RKO (cell line): ENCODE measurements at places on chromosomes 16 and 17.
A peak's percentile ranks its signal among the peaks of the same experiment; 100 is the strongest.

DNA sequence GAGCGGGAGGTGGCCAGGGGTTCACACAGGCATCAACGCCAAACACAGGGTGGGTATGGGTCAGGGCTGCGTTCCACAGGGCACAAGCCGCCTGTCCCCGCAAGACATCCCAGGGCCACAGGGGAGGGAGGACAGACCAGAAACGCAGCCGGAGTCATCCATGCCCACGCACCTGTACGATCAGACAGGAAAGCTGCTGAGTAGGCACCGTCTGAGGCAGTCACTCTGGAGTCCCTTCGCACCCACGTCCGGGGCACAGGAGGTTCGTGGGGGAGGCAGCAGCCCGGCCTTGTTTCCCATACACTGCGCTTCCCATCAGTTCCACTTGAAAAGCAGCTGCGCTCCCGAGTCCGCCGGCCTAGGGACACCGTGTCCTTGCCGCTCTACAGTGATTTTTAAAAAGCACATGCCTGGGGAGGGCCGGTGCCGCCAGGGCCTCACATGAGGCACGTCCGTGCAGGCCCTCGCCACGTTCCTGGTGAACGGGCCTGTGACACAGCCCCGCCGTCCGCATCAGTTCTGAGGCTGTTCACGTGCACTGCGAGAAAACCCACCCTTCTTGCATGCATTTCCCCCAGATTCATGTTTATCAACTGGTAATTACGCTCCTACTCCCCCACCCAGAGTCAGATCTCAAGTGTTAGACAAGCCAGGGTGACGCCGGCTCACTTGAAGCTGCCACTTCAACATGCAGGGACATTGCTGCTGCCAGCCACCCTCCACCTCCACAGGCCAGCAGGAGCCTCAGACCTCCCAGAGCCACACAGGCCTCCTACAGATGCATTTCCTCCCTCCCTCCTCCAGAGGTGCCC, 34.8 kb downstream of the WDR45B start:
- DNase-seq: no peak

DNA sequence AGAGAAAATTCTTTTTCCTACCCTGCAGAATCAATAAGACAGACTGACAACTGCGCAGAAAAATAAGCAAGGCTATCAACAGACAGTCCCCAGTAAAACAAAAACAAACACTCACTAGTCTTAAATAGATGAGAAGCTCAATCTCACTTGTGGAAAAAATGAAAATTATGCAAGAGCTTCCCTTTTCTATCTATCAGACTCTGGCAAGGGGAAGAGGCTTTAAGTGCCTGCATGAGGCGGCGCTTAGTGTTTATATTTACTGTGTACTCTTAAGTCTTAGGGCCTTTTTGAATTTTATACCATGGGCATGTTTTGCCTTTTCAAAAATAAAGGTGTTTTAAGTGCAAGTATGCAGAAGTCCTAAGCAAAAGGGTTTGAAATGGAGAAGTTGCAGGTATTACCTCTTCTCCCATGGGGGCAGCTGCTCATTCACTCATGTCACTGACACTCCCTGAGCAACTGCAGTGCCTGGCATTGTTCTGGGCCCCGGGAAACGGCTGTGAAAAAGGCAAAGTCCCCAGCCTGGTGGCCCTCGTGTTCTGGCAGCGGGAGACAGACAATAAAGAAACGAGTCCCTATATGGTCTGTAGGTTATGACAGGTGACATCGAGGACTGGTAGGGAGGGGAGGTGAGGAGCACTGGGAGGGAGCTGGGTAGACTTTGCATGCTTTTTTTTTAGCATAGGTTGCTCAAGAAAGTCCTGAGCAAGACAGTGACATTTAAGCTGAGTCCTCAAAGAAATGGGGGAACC, 35.2 kb downstream of the HSBP1 start:
- no peak for DNase-seq

DNA sequence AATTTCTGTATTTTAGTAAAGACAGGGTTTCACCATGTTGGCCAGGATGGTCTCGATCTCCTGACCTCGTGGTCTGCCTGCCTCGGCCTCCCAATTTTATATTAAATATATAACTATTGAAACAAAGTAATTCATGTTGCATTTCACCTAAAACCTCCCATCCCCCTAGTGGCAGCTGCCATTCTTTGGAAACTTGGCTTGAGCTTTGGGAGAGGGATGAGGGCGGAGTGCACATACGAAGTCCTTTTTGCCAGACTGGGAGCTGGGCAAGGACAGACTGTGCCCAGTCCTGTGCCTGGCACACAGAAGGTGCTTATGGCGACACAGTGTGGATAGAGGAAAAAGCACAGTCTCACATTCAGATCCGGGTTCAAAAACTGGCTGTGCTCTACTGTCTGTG, 83.8 kb downstream of the NETO2 start:
- DNase-seq: no peak

- peak; percentile 54 for DNase-seq
Observed at GRCh38 chr16:69535123-69536050, 30.4 kb upstream of the NFAT5 start.

DNA sequence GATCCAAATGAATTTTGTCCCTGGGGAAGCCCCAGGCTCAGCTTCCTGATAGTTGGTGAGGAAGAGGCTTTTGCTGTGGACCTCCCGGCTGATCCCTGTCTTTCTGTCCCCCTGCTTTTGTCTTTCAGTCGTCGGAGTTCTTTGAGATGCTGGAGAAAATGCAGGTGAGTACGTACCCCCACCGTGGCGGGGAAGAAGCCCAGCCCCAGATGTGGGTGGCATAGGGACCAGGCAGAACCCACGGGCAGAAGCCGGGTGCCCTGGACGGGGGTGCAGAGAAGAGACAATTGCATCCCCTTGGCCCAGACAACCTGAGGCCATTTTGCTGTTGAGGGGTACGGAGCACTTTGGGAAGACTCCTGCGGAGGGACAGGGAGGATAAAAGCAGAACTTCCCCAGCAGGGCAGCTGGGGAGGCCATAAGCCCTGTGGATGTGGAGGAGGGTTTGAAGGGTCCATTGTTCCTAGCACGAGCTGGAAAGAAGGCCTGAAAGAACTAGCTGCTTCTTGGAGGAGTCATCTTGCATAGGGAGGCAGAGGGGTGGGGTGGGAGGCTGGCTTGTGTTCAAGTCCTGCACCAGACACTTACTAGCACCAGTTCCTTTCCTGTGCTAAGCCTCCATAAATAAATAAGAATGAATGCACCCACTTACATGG, 105.6 kb downstream of the OR1D5 start:
- DNase-seq: no peak

- no peak for DNase-seq
Observed at GRCh38 chr16:10949424-10949970, 5.1 kb downstream of the CLEC16A start.

DNA sequence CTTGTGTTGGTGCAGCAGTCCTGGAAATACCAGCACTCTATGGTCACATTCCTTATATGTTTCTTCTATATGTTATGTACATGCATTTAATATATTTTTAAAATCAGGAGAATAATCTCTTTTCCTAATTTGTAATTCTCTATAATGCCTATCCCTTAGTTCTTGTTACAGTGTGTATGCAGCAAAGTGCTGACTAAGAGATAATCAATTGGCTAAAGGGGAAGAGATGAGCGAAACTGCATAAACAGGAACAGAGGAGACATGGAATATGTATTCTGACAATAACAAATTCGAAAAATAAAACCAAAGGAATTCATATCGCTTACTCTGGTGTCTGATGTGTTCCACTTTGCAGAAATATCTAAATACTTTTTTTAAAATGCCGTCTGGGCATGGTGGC, 41.7 kb downstream of the SYNRG start:
- no peak for DNase-seq

DNA sequence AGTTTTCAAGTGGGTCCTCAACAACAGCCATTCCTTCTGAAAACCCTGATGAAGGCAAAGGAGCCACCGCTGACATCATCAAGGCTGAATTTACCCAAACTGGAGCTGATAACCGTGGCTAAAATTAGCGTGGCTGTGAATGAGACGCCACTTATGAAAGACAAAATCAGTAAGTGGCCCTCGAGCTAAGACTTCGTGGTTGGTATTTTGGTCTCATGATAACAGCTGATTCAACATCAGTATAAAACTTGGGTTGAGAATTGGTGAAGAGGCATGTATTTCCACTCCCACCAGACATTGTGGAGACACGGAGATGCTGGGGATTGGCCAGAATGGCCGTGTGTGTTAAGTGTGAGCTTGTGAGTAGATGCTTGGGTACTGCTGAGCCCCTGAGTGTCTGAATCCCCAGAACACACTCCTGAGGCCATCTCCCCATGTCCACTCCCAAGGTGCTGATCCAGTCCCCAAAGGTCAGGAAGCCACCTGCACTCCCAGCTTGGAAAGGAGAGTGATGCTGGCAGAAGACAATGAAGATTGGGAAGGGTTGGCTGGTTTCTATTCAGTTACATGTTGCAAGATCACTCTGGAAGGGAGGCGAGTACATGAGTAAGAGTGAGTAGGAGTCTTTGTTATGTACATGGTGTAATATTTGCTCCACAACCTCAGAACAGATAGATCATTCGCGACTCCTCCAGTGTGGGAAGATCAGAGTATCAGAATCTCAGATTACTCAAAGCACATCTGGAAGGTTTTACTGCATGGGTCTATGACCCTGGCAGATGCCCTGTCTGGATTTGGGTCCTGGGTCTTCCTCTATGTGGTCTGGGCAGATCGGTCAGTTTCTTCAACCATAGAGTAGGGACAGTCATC, 207.7 kb downstream of the HS3ST3A1 start:
- DNase-seq: no peak

DNA sequence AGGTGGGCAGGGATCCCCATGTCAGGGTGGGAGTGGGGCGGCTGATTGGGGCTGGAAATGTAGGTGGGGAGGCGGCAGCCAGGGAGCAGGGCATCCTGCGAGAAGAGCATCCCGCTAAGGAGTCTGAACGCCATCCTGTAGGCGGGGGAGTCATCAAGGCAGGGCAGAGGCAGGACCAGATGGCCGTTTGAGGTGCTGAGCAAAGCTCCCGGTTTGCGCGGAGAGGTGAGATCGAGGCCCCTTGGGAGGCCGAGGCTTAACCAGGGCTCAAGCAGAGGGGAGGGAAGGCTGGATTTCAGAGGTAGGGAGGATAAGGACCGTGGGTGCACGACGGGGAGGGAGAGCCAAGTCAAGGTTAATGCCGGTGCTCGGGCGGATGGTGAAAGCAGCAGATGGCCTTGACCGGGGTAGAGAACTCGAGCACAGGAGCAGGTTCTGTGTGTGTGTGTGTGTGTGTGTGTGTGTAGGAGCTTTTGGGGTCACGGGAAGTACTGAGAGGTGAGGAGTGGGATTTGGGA, 472 bp upstream of the NME2 start:
- peak; percentile 68 for DNase-seq

GRCh38 chr16:58906981-58907715, 173.0 kb upstream of the GOT2 start:
- DNase-seq: no peak

GRCh38 chr17:19237389-19238166, 412 bp downstream of the EPN2 start:
- DNase-seq: peak; percentile 47

DNA sequence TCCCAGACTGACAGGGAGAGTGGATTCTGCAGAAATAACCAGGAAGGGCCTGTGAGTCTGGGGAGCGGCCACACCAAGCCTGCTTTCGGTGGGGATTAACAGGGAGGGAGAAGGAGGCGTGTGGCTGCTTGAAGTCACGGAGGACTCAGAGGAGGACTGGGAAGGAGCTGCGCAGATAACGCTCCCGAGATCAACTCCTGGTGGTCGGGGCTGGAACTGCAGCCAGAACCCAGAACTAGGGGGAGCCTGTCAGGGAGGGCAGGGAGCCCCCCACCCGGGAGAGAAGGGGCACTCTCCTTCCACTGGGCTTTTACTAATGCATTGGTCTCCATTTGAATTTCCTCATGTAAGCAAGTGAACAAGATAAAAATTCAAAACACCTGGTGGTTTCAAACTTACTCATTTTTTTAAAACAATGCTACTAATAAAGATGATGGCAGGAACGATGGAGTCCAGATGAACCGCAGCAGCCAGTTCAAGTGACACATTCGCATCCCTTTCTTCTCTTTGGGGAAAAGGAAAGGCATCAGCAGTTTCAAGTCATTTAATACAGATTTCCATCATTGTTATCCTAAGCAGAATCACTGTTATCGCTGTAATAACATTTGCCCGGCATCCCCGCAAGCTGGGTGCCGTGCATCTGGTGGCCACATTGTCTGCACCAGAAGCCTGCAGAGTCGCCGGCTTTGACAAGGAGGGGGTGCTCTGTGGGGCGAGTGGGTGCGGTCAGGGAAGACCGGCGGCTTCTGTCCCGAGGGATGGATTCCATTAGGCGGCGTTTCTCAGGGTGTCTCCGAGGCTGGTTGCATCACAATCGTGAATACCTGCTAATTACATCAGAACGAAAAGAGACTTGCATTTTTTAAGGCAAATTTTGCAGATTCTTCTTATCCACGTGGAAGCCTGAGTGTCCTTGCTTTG, 183.0 kb downstream of the FOXL1 start:
- DNase-seq: no peak

DNA sequence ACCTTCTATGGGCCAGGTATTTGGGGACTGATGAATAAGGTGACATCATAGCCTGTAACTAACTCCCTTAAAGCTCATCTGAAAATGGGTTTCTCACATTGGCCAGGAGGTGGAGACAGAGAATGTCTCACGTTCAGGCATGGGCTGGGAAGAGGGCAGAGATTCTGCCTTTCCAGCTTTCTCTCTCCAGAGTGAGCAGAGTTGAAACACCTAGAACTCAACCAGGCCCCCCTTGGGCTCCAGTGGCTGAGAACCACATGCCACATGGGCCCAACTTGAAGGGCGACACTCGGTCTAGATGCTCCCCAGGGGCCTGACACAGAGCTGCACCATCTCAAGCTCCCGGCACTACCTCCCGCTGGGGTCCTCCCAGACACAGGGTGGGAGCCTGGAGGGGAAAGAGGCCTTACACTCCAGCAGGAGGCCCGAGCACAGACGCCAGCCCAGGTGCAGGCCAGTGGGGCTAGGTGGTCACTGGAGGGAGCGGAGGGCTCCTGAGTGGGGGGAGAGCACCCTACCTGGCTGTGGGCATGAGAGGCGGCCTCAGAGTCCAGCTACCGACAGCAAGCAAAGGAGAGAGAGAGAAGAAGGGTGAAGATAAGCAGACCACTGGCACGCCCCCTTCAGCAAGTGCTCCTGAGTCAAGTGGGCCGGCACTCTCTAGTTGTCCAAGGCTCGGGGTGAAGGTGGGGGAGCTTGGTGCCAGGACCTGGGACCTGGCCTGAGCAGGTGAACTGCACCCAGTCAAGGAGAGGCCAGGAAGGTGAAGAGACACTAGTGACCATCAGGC, 55.9 kb downstream of the MYO18A start:
- DNase-seq: peak; percentile 73

- peak; percentile 86 for DNase-seq
Observed at GRCh38 chr16:84819644-84820304, at the start of gene CRISPLD2. Gene CRISPLD2 (plus strand): TSS chr16:84819985. CDS start chr16:84838496, 18,511 bp downstream.

DNA sequence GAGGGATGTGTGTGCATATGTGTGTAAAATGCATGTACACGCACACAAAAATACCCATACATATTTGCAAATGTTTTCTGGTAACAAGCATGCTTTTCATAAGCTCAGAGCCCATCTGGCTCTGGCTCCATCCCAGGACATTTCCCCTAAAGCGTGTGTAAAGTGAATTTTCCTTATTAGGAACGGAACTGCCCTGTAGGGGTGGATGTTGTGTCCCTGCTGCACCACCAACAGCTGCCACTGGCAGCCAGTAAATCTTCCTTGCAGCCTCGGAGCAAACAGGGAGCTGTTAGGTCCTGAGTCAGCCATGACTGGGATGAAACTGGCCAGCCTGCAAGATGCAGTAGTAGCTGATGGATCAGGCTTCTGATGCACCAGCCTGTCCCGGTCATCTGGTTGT, 393.5 kb downstream of the UTP18 start:
- peak; percentile 68 for DNase-seq
